Activated T-cell treated with anti-CD3 and anti-CD28 coated beads, Interleukin-2, amount 50 U/mL, for 24 hours (primary cell): ENCODE measurements at places on chromosomes 7 and 10.

- no peak overlapping the region for H3K4me3 ChIP-seq
- H3K27ac ChIP-seq = no peak overlapping the region
- no peak for DNase-seq
- H3K4me1 ChIP-seq = no peaks in the 10 kb centered on the region
- H3K27me3 ChIP-seq = peaks cover 13% of the 10 kb centered on the region
These were observed 393 bp downstream of the PLA2G12B start for GRCh38 chr10:72954230-72954595.

DNA sequence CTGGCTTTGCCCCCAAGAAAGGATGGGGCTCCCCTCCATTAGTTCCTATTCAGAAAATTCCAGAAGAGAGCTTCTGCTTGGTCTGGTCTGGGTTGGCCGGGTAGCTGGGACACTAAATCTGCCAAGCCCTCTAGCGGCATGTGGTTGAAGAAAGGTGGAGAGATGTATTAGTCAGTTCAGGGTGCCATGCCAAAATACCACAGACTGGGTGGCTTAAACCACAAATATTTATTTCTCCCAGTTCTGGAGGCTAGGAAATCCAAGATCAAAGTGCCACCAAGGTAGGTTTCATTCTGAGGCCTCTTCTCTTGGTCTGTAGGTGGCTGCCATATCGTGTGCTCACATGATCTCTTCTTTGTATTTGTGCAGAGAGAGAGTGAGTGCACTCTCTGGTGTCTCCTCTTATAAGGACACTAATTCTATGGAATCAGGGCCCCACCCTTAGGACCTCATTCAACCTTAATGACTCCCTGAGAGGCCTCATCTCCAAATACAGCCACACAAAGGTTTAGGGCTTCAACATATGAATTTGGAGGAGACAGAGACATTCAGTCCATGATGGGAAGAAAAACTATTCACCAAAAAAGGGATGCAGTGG is 38.7 kb upstream of the MTPAP start:
- peaks cover 14% of the 10 kb centered on the region for H3K27me3 ChIP-seq
- peaks cover 2% of the 10 kb centered on the region for H3K4me1 ChIP-seq
- DNase-seq = no peak

- no peaks in the 10 kb centered on the region for H3K36me3 ChIP-seq
- no peaks in the 10 kb centered on the region for H3K27me3 ChIP-seq
- H3K4me3 ChIP-seq = no peak overlapping the region
- no peaks in the 10 kb centered on the region for H3K4me1 ChIP-seq
- no peak for DNase-seq
These were observed 521.4 kb upstream of the SEMA3D start for GRCh38 chr7:85708221-85708620.

DNA sequence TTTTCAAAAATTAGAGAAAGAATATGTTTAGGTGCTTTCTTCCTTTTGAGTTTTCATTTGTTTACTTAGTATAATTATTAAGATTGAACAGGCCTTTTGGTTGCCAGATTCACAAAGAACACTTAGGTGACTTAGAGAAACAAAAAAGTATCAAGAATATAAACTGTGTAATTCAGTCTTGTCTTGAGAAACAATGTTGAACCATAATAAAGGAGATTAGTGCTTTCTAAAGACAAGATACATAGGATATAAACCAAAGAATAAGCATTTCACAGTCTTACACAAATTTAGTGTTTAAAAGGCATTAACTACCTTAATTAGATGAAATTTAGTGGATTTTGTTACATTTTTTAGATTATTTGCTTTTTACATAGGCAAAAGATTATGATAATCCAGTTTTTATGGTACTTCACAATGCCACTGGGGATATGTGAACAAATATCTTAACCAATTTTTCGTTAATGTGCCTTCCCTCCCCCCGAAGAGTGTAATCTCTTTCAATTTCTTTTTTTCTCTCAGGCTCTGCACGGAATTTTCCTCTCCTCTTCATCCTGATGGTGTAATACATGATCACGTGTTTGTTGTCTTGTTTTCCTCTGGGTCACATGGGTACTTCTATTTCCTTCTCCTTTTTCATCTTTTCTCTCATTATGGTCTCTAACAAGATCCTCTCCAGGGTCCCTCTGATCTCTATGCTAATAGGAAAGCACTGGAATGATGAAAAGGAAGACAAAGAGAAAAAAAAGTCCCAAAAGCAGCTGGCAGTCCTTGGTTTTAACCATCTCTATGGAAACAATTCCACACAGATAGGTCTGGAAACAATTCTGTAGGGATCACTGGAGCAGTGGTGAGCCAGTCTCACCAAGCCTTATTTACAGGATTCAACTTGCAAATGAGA is 3.7 kb upstream of the HNRNPH3 start:
- peaks cover 33% of the 10 kb centered on the region for H3K4me1 ChIP-seq
- H3K36me3 ChIP-seq = peaks cover 19% of the 10 kb centered on the region
- DNase-seq = no peak
- H3K27me3 ChIP-seq = no peaks in the 10 kb centered on the region
